Stimulated activated naive B cell treated with anti-CD40 and anti-IgM and Interleukin-4, amounts not matched to agents 10 μg/mL and 1 μg/mL and 100 μg/mL, for 72 hours (primary cell): ENCODE measurements at places on chromosomes 4 and X.

- DNase-seq = no peak
These were observed 1049.2 kb upstream of the INTU start for GRCh38 chr4:126583509-126583908.

GRCh38 chrX:135974279-135974856 lies 580 bp upstream of the MMGT1 start:
- no peak for DNase-seq

GRCh38 chr4:25367004-25367621 lies 9.9 kb upstream of the ANAPC4 start:
- no peak for DNase-seq

DNA sequence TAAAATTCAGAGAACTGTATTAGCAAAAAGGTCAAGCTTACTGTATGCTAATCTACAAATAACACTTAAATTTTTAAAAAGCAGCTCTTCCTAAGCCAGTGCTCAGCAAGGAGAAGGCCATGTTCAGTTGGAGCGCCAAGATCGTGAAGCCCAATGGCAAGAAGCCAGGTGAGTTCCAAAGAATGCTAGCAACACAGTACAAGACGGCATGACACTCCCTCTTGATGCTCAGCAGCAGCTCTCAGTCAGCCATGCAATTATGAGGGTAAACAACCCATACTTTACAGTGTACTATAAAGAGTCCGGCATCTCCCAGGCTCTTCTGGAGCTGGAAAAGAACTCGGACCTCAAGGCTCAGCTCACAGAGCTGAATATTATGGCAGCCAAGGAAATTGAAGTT lies 34.9 kb downstream of the STX18 start:
- no peak for DNase-seq

DNA sequence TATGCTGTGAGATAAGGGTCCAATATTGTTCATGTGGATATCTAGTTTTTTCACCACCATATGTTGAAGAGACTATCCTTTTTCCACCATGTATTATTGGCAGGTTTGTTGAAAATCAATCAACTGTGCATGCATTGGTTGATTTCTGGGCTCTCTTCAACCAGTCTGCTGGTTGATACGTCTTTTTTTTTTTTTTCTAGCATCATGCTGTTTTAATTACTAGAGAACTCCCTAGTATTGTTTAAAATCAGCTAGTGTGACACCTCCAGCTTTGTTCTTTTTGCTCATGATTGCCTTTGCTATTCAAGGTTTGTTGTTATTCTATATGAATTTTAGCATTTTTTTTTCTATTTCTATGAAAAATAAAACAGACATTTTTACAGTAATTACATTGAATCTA lies 123.9 kb downstream of the SLC7A11 start:
- DNase-seq = no peak

GRCh38 chr4:76214177-76214675 lies 602 bp upstream of the SCARB2 start:
- no peak for DNase-seq

DNA sequence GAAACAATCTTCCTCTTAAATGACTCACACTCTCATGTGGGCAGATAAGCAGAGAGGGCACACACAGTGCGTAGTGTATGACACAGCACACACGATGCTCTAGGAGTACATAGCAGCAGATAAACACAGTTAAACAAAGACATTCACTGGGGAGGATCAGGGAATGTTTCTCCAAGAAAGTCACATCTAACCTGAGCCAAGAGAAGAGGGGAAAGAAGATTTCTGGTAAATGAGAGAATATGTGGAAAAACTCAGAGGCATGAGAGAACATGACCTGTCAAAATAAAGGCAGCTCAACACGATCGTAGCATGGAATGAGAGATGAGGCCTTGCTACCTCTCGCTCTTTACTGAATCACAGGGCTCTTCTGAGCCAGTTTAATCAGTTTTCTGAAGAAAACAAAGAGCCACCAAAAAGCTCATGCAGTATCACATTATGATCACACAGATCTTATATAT lies 251.0 kb downstream of the ANK2 start:
- DNase-seq = no peak

GRCh38 chr4:10347281-10347795 lies 109.9 kb downstream of the ZNF518B start:
- DNase-seq = no peak

DNA sequence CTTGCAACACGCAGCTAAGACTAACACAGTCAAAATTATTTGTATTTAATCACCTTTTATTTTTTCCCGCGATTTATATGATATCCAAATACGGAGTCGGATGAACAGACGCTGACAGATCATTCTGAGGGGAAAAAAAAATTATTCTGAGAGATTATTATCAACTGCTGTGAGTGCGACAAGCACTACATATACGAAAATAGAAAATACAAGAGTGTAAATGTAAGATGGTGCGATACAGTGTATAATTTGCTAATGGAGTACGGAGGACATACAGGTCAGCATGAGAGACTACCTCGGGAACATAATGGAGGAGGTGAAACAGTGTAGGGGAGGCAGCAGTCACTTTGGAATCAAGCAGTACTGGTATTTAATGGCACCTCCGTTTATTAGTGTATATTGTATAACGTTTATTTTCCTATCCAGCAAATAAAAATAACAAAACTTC lies 2.8 kb upstream of the LIN54 start:
- no peak for DNase-seq

DNA sequence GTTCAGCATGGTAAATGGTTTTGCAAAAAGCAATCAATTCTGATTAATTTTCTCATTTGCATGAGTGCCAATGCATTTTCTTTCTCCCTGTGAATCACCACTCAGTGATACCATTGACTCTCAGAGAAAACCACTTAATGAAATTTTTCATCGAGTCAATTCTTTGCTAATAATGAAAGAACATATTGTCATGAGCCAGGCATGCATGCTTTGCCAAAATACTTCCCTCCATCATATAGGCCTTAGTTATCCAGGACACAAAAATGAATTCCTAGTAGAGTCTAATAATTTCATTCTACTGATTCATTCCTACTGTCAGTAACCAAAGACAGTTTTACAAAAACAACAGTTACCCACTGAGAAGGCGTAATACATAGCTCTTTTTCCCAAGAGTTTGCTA lies 680.0 kb downstream of the TRIML1 start:
- no peak for DNase-seq

DNA sequence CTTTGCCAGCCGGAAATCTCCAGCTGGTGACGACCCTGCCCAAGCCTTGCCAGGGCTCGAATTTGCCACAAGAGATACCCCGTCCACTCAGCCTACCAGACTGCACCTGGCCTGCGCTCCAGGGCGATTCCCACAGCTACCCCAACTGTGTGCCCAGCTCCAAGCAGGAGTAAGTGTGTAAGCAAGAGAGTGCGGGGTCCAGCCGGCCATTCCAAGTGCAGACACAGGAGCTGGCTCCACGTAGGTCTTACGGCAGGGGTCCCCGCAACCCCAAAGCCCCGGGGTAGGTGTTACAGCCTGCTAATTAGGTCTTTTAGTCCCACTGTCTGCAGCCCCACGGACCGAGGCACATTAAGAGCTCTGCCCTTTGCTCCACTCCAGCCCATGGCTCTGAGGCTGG lies 1305.2 kb downstream of the ARAP2 start:
- DNase-seq = no peak

DNA sequence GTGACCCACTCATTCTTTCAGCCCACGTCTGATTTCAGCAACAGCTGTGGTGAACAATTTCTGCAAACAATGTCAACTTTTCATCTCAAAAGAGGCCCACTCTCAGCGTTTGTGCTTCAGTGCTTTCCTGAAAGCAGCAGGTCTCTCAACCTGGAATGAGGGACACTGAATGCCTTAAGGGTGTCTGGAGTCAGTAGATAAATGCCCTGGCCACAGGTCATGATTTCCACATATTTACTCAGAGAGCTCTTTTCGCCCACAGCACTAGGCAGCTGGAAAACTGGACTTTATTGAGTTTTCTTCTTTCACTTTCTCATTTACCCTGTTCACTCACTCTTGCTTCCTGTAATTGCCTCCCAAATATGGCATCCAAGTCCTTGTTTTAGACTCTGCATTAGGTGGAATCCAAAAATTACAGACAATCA lies 52.8 kb downstream of the NPFFR2 start:
- no peak for DNase-seq

DNA sequence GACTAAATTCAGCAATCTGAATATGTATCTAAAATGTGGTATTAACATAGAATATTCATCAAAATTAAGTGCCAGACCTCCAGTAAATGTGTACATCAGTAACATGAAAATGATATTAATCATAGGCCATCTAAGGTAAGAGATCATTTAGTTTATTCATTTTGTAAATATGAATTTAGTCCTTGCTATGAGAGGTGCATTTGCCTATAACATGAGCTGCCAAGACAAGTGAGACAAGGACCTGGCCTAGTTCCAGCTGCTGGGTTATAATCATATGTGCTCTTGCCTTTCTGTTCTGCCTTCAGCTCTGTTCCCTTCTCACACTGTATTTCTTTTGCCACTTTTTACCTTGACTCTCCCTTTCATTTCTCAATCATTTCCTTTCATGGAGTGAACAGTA lies 160.0 kb downstream of the STIM2 start:
- DNase-seq = no peak

DNA sequence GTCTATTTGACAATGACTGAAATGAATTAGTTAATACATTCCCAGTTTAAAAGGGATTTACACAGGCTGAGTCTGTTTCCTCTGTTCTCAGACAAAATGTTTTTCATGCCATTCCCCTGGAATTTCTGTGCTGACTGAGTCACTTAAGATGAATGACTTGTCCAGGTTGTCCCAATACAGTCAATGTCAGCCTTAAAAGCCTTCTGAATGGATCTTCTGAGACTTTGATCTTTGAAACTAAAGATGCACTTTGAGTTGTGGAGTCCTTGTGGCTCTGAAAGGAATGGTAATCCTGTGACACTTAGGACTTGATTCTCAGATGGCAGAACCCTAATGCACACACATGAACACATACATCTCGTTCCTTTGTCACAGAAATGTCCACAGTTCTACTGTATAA lies 622.2 kb upstream of the GRID2 start:
- DNase-seq = no peak

DNA sequence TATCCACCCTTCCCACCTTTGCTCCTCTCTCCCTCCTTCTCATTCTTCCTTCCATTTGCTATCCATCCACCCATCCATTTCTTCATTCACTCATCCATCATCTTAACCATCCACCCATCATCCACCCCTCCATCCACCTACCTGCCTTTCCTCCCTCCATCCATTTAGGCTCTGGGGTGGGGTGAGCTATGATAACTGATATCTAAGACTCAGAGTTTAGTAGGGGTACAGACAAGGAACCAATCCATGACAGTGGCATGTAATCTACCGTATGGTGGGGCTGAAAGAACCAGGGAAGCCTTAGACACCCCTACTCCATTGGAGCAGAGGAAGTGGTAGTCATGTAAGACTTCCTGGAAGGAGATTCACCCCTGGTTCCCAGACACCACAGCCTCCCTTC lies 23.2 kb downstream of the PSAPL1 start:
- DNase-seq = no peak

GRCh38 chrX:31021537-31021936 lies 50.3 kb downstream of the FTHL17 start:
- no peak for DNase-seq

DNA sequence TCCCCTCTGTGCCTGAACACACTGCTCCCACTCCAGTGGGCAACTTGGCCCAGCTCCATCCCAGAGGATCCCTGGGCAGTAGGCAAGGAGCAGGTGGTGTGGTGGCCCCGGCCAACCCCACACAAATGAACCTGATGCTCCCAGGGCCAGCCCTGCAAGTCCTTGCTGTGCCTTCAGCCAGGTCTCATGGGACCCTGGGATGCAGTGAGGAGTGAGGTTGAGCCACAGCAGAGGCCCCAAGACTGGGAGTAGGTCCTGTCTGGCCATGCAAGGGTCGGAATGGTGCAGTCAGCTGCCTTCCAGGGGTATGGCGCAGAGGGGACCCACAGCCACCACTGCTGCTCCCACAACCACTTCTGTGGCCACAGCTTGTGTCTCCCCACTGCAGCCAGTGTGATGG lies 234.5 kb upstream of the DKK2 start:
- no peak for DNase-seq

- DNase-seq = no peak
These were observed 34.4 kb upstream of the BLTP1 start for GRCh38 chr4:122117743-122118142.

DNA sequence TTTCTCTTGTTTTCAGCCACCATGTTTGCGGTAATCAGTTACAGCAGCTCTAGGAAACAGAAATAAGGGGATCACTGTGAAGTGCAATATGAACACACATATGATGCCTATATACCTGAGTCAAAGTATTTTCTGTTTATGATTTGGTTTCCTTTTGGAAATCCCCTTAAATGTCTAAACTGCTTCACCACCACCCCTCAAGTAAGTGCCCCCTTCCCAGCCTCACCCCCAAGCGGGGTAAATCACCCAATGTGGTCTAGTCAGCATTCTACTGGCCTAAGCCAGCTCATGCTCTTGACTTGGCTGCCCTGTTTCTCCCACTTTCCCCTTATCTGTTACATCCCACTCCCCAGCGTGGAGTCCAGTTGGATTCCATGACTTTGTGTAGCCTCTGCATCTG lies 176.5 kb downstream of the QDPR start:
- DNase-seq = no peak

- DNase-seq = no peak
These were observed 669 bp downstream of the TMEM150C start for GRCh38 chr4:82560853-82561785.
